ENCODE measurements at places on chromosomes 7 and 10. TPM values are rescaled to one million over a fixed set of nuclear protein-coding genes. Genes with fewer than 3 reads are reported as not detected.

The UNCX gene
- total RNA-seq: not detected

The ZNF727 gene
- 0.57 TPM for total RNA-seq

The EPO gene
- not detected for total RNA-seq

The COL28A1 gene
- not detected for total RNA-seq

The MMD2 gene
- total RNA-seq: not detected

The CRYGN gene
- total RNA-seq: 0.25 TPM

GRCh38 chr7:103990991-103991390 is 1.5 kb upstream of the RELN start:
- no peak for DNase-seq

DNA sequence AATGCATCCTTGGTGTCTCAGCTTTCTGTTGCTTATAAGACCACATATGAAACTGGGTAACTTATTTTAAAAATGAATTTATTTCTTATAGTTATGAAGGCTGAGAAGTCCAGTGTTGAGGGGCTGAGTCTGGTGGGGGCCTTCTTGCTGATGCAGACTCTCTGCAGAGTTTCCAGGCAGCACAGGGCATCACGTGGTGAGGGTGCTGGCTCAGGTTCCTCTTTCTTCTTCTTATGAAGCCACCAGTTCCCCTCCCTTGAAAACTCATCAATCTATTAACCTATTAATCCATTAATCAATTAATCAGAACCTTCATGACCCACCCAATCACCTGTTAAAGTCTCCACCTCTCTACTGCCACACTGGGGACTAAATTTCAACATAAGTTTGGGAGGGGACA is 595.6 kb upstream of the NRP1 start:
- DNase-seq: no peak

DNA sequence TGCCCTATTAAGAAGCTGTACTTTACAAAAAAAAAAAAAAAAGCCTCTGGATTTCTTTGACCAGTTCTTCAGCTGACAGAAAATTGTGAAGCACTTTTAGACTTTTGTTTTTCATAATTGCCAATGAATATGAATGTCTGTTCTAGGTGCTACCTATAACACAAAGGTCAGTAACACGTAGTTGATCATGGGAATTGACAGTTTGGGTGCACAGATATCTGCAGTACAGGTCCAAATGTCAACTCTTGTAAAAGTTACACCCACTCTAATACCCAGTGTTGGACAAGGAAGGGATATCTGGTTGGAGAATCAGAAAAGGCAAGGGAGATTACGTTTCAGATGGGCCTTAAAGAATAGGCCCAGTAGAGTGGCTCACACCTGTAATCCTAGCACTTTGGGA is 1.8 kb downstream of the REEP3 start:
- no peak for DNase-seq

DNA sequence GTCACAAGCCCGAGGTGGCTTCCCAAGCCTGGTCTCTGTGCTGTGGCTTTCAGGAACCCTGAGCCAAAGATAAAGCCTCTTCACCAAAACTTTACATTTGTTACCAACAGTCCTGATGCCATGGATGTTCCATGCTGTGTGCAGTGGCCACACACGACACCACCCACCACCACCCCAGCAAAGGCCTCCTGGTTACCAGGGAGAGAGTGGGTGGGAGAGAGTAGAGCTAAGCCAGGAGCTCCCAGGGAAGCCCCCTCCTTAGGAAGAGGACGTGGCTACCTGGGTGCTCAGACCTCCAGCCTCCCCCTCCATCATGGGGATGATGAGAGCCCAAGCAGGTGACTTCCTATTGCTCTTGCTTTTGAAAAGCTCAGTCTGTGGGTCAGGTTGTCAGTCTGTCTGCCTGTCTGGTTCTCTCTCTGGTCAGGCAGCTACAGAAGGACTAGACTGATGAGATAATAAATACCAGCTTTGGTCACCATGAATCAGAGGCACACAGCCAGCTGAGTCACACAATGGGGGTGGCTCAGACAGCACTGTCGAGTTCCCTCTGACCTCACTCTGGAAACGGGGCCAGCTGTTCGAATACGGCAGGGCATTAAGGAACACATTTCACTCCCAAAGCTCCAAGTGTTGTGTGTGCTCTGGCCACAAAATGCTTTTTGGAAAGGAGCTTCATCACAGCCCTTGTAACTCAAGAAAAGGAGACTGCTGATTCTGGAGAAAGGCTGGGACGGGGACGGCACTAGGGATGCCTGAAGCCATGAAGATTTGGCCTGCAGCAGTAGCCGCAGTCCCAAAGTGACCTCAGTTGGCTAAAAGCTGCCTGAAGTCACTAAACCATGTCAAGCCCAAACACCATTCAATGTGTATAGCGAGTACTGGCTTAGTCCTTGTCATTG is 166.0 kb downstream of the FANK1 start:
- no peak for DNase-seq

DNA sequence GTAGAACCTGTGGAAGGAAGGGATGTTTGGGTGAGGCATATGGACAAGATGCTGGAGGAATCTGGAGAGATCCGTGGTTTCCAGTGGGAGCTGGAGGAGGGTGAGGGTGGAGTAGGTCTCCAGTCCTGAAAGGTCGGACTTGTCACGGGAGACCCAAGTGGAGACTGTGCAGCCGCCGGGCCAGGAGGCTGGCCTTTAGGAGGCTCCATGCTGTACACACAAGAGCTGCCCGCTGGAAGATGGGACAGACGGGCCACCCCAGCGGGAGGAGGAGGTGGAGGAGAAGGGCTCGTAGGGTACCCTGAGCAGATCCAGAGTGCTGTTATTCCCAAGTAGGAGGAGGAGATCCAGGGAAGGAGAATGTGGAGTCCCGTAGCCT is 106.7 kb downstream of the NKX6-2 start:
- no peak for DNase-seq

DNA sequence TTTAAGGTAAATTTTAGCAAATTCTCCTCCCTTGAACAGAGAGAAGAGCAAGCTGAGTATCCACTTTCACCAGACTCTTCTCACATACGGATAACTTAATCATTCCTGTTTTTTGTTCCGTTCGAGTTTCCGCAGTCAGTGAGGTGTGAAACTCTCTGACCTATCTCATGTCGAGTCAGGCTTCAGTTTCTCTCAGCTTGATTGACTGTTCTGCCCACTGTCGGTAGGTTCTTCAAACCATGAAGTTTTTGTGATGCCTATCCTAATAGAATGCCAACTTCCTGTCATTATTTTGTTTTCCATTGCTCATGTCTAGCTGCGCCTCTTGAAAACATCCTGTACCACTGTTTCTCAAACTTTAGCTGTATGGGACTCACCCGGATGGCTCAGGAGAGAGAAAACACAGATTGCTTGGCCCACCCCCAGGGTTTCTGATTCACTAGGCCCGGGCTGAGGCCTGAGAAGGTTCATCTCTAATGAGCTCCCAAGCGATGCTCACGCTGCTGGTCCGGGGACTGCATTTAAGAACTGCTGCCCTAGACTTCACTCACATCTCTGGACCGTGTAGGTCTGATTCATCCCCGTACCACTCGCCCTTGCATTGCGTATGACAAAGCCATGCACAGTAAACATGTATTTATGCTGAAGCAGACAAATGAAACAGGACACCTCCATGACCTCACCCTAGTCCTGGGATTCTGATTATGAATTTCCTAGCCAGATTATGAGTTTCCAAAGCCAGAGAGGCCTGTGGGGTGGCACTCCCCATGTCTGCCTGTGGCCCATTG is 208.4 kb upstream of the AGK start:
- no peak for DNase-seq

DNA sequence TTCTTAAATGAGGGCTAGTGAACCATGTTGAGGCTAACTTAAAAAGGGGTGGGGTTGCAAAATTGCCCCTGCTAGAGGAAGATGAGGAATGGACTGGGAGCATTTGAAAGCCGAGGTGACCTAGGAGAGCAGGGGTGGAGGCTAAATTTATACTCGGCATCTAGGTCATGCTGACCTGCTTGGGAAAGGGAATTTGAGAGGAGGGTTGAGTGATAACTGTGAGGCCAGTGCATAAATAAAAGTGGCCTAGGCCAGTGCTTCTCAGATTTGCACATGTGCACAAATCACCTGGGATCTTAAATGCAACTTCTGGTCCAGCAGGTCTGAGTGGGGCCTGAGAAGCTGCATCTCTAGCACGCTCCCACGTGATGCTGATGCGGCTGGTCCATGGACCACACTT is 70.4 kb downstream of the CDK1 start:
- no peak for DNase-seq

- no peak for DNase-seq
These were observed 77.6 kb upstream of the ZMIZ1 start for GRCh38 chr10:78991187-78991586.

GRCh38 chr10:11479300-11479699 is 132.2 kb downstream of the USP6NL start:
- no peak for DNase-seq

DNA sequence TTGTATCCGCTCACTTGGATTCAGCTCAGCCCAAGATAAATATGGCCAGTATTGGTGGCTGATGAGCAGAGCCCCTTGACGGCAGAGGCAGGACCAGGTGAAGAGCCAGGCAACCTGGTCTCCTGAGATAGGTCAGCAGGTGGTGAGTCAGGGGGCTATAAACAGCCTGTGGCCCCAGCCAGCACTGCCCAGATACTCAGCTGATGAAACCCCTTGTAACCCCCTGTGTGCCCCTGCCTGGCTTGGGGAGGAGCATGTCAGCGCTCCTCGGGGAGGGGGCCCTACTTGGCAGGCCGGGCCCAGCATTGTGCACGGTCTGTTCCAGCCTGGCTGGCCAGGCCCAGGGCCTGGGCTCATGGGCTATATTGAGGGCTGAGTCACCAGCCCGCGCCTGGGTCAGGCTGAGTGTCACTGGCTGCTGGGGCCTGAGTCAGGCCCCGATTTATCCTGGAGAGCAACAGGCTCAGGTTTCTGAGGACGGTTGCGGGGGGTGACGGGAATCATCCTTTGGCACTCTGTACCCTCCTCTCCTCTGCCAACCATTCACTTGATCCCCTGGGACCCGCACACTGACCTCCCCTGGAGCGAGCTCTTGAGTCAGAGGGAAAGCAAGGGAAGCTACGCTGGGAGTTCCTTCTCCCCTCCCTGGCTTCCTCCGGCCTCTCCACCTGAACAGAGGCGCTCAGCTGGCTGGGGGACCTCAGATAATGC is 2.8 kb upstream of the FLNC start:
- DNase-seq: no peak

DNA sequence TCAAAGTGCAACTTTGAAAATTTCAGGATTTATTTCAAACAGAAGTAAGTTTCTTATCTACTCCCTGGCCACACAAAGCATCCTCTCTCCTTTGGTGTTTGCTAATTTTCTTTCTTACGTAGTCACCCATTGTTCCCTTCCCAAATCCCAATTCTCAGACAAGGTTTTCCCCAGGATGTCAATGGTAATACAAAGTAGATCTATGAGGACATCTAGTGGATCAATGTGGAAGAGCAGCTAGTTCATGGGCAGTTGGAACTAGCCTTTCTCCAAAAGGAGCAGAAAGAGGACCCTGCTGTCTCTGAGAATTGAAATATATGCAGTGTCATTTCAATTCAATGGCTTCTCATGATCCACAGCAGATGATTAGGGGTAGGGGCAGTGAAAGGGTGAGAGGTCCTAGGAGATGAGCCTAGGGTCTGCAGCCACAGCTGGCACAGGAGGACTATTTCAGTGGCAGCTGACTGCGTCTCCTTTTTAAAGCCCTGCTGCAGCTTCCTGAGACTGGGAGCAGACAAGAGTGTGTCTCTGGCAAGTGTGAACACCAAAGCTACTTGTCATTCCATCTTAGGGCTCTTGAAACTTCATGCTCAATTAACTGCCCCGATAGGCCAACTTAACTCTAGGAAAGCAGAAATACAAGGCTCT is 632.6 kb downstream of the KCNMA1 start:
- no peak for DNase-seq

DNA sequence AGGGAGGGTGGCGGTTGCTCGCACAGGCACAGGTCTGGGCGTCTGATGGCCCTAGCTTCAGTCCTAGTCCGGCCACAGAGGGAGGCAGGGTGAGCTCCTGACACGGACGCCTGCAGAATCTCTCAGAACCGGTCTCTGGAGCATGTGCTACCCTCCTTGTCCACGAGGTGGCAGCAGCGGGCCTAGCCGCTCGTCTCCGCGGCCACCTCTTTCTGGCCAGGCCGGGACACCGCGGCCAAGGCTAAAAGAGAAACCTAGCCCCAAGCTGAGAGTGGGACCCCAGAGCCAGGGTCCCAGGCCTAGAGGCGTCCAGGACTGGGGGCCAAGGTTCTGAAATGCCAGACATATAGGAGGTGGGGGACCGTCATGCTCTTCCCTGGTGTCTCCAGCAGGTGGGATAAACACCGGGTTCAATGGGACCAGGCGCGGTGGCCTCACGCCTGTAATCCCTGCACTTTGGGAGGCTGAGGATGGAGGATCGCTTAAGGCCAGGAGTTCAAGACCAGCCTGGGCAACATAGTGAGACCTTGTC is 3.2 kb upstream of the LAT2 start:
- DNase-seq: peak; percentile 80

GRCh38 chr7:117068511-117069145 is 115.3 kb downstream of the ST7 start:
- DNase-seq: no peak

- no peak for DNase-seq
These were observed 226.5 kb upstream of the PITRM1 start for GRCh38 chr10:3398825-3399646.

- no peak for DNase-seq
These were observed 92.3 kb upstream of the BAIAP2L1 start for GRCh38 chr7:98493030-98493778.

DNA sequence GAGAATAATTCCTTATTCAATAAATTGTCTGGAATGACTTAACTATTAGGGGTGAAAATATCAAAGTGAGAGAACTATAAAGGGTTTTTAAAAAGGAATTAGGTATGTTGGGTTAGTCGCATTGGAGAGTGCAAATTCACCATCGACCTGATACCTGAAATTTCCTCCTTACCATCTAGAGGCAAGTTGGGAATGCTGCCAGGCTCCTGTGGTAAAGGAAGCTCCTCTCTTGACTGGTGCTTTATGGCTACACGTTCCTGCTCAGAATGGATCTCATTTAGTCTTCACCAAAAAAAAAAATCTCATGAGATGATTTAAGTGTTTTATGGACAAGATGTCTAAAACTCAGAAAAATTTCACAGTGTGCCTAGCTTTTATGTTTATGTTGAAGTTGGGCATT is 129.8 kb downstream of the EGFR start:
- DNase-seq: no peak

GRCh38 chr7:122068999-122069398 is 75.0 kb downstream of the AASS start:
- DNase-seq: no peak

- no peak for DNase-seq
These were observed 36.7 kb downstream of the GNG11 start for GRCh38 chr7:93958216-93958615.

GRCh38 chr7:116511552-116512519 is 12.3 kb downstream of the CAV2 start:
- no peak for DNase-seq

- no peak for DNase-seq
These were observed 60.2 kb downstream of the LSMEM1 start for GRCh38 chr7:112540839-112541577.

All from activated CD4-positive, alpha-beta T cell treated with anti-CD3 and anti-CD28 coated beads, Interleukin-2, amount 10 ng/mL, durations not matched to agents 7 days and 5 days (primary cell).